ENCODE measurements at places on chromosomes 11 and 22.

GRCh38 chr11:65242389-65242788 lies 19.4 kb upstream of the POLA2 start:
- no peak for DNase-seq

GRCh38 chr11:44727114-44727372 lies 281 bp downstream of the TSPAN18 start:
- DNase-seq = no peak

- DNase-seq = no peak
Measured at GRCh38 chr11:131253142-131253655, 117.2 kb upstream of the NTM start.

- no peak for DNase-seq
Measured at GRCh38 chr11:10005955-10006525, 288.0 kb downstream of the SBF2 start.

DNA sequence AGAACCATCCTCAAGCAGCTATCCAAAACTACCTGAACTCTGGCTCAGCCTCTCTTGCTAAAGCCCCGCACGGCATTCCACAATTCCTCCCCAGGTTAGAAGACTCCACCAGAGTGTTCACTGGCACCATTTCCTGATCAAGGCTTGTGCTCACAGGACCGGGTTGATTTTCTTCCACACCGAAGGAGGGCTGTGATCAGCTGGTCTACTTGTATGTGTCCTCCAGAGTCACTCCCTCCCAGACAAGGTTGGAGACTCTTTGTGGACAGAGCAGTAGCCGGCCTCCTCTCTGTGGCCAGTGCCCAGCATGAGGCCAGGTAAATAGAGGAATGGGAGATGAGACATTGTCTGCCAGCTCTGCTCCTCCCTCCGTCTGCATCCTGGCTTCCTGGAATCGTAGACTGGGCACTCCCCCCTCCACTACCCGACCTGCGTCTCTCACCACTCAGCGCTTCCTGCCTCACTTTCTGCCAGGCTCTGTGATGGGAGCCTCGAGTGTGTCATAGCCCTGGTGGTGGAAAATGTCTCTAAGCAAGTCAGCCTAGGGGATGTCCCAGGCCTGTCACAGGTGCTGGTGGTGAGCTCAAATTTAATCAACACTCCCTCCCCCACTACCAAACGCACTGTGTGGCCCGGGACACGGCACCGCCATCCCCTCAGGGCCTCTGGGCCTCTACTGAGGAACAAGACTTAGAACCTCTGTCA lies 12.5 kb upstream of the TMPRSS6 start:
- DNase-seq = no peak

- no peak for DNase-seq
Measured at GRCh38 chr11:111443032-111443431, 64.0 kb upstream of the POU2AF1 start.

- DNase-seq = peak; percentile 43
Measured at GRCh38 chr11:6315811-6316425, 4.4 kb downstream of the CAVIN3 start.

DNA sequence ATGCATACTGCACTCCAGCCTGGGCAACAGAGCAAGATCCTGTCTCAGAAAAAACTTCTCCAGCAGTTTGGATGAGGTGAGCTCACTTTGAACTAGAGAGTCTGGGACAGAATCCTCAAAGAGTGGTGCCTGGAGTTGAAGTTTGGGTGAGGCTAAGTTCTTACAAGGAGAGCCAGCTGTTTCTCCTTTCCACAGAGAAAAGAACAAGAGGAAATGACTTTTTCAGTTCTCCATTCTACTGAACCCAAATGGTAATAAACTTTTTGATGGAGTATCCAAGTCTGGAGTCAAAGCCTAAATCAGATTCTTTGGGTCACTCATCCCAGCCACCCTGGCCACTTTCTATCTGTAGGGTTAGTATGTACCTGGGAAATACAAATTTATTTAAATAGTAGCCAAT lies 102.7 kb downstream of the TRAF6 start:
- DNase-seq = no peak

- DNase-seq = no peak
Measured at GRCh38 chr22:46043339-46043738, 66.4 kb upstream of the WNT7B start.

DNA sequence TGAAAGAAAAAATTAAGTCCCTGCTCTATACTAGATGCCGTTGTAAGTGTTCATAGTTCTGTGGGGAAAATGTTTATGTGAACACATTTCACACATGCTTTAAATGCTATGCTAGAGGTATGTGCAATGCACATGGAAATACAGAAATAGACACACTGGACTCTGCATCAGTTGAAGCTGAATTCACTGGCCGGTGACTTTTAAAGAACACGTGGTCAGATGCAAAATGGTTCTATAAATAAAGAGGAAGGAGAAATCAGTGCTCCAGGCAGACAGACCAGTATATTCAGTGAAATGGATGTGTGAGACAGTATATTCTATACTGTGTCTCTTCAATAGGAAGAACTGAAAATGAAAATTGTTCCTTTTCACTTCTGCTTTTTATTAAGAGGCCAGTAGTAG lies 29.9 kb downstream of the TRPC6 start:
- DNase-seq = no peak

GRCh38 chr11:115941481-115941993 lies 437.3 kb upstream of the CADM1 start:
- DNase-seq = peak; percentile 58

DNA sequence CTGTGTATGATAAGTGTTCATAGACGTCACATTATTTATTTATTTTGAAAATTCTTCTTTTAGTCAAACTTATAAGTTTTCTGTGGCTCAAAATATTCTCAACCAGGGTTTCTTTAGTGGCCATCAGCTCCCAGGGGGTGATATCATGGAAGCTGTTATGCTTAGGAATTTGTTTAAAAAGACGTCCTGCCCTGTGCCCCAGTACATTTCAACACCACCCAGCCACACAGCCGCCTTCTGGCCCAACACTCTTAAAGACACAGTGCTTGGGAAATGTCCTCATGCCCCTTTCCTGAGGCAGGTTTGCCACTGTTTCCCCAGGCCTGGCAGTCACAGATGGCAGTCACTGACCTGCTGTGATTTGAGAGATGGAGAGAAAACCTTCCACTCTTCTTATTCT lies 19.9 kb downstream of the TSKU start:
- no peak for DNase-seq

DNA sequence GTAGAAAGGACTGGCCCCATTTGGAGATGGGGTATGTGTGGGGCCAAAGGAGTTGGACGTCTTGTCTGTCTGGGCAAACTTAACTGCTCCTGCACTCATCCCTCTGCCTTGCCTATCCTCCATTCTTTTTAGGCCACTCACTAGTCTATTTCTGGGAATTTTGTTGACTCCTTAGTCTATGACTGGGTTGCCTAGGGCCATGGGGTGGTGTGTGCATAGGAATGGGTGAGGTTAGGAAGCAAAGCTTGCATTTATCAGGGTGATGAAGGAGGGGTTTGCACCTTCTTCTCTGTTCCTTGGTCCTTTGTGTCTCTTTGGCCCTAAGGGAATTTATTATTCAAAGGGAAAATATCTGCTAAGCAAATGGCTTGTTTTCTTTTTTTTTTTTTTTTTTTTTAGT lies 80.9 kb upstream of the OR9Q1 start:
- DNase-seq = no peak

GRCh38 chr22:46045459-46046298 lies 68.7 kb upstream of the WNT7B start:
- DNase-seq = no peak

DNA sequence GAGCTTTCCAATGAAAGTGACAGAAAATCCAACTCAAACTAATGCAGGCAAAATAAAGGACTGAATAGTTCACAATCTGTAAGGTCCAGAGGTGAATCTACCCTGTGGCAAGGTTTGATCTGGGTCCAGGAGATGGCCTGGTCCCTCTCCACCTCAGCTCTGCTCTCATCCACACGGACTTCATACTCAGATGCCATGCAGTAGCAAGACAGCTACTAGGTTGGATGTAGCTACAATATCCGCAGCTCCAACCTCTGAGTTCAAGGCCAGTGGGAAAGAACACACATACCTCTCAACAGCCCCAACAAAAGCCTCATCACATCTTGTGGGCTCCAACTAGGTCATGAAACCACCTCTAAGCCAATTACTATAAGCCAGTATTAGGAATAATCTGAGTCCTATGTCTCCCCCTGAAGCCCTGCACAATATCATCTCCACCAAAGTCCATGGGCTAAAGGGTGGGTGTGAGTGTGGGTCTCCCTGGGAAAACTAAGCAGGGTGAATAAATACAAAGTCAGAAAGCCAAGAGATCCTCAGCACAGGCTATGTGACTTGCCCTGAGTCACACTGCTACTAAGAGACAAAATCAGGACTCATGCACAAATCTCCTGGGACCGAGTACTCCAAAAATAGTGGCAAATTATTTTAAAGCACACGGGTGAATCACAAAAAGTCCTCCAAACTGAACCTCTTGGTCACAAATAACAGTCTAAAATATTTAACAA lies 78.8 kb downstream of the LARGE1 start:
- DNase-seq = no peak

Measured in T1000 (cell line).